ENCODE measurements at places on chromosomes 4 and X.

- DNase-seq = no peak
Measured at GRCh38 chrX:102338162-102338561, 91.2 kb downstream of the NXF2 start.

- no peak for DNase-seq
Measured at GRCh38 chrX:154348646-154349358, 25.6 kb downstream of the FLNA start.

- no peak for DNase-seq
Measured at GRCh38 chr4:119498527-119498926, 130.1 kb downstream of the PDE5A start.

GRCh38 chr4:84451546-84451945, 47.5 kb downstream of the NKX6-1 start:
- DNase-seq = no peak

- no peak for DNase-seq
Measured at GRCh38 chr4:132299841-132300240, 849.3 kb upstream of the PCDH10 start.

DNA sequence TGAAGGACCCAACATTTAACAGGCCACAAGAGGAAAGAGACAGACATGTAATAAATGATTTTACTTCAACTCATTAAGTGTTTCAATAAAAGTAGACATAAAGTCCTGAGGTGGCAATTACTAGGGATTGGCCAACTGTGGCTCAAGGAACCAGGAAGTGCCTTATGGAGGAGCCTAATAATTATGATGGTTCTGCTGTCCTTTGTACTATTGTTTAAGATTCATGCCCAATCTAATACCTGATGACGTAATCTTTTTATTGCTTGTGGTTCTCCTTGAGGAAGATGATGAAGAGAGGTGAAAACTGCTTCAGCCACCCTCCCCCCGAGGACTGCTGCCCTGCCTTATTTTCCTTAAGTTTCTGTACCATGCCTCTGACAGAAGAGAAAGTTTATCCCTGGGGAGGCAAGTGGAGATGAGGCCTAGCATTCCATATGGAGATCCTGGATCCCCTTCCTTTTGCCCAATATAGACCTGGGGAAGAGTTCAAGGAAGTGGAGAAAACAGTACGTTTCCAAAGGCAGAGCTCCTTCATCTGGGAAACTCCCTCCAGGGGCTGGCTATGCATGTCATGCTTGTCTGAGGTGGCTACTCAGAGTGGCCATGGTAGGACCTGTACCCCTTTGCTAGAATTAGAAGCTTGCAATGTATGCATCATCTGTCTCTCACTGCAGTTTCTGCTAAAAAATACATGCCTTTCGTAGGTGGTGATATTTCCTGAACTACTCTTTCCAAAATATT, 56.8 kb upstream of the FAT1 start:
- DNase-seq = no peak

- DNase-seq = no peak
Measured at GRCh38 chr4:150108691-150109090, 30.4 kb downstream of the DCLK2 start.
